Brain microvascular endothelial cell (primary cell): ENCODE measurements at places on chromosomes 7 and 10.

- no peak for DNase-seq
Observed at GRCh38 chr10:57320416-57320815, 947.3 kb downstream of the IPMK start.

DNA sequence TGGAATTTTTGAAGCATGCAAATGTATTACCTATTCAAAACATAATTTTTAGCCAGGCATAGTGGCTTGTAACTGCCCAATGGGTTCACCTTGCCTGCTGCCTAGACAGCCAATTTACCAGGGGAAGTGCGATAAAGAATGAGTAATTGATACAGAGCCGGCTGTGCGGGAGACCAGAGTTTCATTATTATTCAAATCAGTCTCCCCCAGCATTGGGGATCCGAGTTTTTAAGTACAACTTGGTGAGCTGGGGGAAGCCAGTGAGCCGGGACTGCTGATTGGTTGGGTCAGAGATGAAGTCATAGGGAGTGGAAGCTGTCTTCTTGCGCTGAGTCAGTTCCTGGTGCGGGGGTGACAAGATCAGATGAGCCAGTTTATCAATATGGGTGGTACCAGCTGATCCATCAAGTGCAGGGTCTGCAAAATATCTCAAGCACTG is 29.1 kb upstream of the NRBF2 start:
- DNase-seq: no peak

GRCh38 chr10:69087590-69088470 is at the start of gene SRGN:
TSS of gene SRGN (plus strand) at chr10:69088103. CDS start at chr10:69088158, 55 bp downstream.
- peak; percentile 95 for DNase-seq

- DNase-seq: no peak
Observed at GRCh38 chr10:94206176-94206575, 156.6 kb downstream of the NOC3L start.

DNA sequence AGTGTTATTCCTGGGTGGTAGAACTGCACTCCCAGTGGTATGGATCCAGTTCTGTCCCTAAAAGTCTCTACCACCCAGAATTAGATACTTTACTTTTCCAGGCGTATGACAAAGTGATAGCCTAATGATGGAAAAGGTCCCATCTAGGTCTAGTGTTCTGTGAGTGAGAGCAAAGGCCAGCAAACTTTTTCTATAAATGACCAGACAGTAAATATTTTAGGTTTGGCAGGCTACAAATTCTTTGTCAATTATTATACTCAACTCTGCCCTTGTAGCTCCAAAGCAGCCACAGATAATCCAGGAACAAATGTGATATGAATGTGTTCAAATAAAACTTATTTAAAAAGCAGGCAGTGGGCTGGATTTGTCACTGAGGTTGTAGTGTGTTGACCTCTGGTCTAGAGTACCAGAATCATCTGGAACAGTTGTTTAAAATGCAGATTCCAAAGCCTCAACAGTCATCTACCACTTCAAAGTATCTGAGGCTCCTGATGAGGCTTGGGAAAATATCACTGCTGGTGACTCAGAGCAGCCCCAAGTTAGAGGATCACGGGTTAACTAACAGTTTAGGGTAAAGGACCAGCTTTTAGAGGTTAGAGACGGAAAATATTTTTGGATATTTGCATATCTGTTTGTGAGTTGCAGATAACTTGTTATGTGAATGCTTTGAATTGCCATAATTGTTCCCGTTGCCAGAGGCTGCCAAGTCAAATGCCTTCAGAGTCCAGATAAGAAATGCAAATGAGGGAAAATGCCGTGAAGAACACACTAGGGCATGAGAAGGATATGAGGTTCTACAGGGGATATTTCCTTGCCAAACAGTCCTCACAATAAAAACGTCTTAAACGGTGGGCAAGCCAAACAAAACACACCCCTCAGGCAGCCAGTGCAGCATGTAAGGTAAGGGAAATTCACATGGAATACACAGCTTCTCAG is 19.4 kb downstream of the NRAP start:
- DNase-seq: peak; percentile 31

- DNase-seq: no peak
Observed at GRCh38 chr7:114631249-114631822, 216.7 kb downstream of the FOXP2 start.

GRCh38 chr10:33306701-33307519 is 27.6 kb downstream of the NRP1 start:
- peak; percentile 18 for DNase-seq

DNA sequence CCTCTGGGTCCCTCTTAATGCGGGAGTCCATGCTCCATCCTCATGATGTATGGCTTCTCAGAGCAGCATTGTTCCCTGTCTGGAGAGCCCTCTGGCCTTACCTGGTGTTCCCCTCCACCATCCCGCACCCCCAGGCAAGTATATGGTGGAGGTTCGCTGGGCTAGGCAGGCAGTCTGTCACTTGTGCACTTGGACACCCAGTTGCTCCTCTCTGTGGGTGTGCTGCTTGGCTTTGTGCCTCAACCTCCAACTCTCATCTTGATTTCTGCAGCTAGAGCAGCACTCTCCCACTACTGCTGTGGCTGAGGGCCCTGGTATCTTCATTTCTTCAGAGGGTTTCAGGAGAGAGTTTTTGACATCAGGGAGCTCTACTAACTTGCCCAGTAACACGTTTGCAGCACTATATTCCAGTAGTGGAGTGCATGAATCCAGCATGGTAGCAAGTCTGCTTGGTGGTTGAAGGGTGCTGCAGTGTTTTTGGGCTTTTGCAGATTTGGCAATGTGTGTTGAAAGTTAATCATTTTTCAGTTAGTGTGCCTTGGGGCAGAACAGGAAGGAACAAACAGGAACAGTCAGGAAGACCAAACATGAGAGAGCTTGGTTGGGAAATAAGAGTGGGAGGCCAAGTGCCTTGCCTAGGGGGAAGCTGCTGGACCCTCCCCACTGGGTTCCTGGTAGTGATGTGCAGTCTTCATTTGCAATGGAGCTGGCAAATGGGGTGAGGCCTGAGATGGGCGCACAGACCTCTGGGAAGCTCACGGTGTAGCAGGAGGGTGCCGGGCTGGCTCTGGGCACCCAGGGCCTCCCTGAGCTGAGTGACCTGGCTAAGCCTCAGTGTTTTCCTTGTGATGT is 37.4 kb downstream of the TSPAN14 start:
- DNase-seq: no peak

DNA sequence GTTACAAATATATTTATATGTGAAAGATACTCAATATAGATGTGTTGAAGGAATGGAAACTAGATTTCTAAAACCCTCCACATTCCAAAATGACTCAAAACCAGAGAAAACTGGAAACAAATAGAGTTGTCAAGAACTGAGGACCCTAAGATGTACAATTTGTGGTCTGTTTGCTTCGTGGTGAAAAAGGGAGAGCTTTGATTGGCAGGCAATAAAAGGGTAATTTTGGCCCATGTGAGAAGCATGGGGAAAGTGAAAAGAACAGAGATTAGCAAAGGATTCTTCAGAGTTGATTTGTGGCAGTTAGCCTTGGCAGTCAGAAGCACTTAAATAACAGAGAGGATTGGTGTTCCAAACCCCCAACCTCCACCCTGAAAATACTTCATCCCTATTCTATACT is 37.1 kb upstream of the DKK1 start:
- no peak for DNase-seq

DNA sequence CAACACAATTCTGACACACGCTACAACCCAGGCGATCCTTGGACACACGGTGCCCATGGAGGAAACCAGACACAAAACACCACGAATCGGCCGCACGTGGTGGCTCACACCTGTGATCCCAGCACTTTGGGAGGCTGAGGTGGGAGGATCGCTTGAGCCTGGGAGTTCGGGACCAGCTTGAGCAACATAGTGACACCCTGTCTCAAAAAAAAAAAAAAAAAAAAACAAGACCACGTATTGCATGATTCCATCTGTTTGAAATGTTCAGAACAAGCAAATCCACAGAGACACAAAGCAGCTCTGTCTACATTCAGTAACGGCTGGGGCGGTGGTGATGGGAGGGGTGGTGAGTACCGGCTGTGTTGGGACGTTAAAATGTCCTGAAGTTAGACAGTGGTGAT is 25.2 kb downstream of the ADAP1 start:
- DNase-seq: no peak
